ENCODE measurements at places on chromosomes 13 and 19. TPM values are rescaled to one million over a fixed set of nuclear protein-coding genes. Genes with fewer than 3 reads are reported as not detected.

DNA sequence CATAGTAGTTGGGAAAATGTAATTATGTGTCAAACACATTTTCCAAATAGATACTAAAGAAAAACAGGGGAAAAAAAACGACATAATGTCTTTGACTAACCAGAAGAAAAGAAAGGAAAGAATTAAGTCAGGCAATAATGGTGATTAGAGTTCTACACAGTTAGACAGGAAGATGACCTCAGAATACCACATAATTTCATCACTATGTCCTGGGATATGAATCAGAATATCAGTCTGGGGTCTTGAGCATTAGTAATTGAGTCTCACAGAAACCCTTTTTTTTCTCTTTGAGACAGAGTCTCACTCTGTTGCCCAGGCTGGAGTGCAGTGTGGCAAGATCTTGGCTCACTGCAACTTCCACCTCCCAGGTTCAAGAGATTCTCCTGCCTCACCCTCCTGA is 503.4 kb downstream of the SLITRK1 start:
- DNase-seq, result no peak

- no peak for DNase-seq
Measured at GRCh38 chr19:15170345-15170744, 30.4 kb downstream of the NOTCH3 start.

Gene C19orf67
- total RNA-seq, result not detected

Gene EPS8L1
- total RNA-seq, result 4.9 TPM

Gene GRK1
- total RNA-seq, result not detected

Gene CEACAM4
- total RNA-seq, result not detected

Gene C5AR2
- total RNA-seq, result not detected

Gene GSX1
- not detected for total RNA-seq

Gene PTPRH
- total RNA-seq, result 4.1 TPM

Gene TNFAIP8L1
- total RNA-seq, result 6.5 TPM

Data from Daoy (cell line).